Stimulated activated CD4-positive, alpha-beta T cell treated with anti-CD3 and anti-CD28 coated beads, Interleukin-1b, Interleukin-23, amount 100 ng/mL, for 1 hour (primary cell): ENCODE measurements at places on chromosomes 7 and 10.

DNA sequence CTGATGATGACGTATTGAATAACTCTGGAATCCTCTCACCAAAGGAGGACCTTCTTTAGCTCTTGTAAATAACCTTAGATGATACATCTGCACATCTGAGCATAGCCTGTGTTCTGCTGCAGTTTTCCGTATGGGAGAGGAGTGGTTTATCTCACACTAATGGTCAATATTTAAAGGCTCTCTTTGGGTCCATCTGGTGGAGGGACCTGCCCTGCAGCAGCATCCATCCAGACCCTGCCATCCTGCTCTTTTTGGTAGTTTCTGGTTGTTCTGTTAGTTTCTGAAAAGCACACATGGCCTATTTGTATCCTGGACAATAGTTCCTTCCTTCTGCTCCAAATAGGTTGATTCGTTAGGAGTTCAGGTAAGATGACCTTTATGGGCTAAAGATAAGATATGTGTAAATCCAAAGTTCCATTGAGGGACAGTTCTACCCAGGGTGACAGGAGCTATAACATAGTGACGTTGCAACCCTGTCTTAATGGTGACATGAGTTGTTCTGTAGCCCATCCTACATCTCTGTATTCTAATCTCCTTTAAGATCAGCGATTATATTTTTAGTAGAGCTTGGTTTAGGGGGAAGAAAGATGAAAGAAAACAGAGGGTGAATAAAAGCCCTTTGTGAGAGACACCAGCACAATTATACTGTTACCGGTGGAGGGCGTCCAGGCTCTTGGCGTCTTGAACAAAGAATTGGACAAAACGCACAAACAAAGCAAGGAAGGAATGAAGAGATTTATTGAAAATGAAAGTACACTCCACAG lies 60.0 kb upstream of the KLF14 start:
- no peak for DNase-seq

DNA sequence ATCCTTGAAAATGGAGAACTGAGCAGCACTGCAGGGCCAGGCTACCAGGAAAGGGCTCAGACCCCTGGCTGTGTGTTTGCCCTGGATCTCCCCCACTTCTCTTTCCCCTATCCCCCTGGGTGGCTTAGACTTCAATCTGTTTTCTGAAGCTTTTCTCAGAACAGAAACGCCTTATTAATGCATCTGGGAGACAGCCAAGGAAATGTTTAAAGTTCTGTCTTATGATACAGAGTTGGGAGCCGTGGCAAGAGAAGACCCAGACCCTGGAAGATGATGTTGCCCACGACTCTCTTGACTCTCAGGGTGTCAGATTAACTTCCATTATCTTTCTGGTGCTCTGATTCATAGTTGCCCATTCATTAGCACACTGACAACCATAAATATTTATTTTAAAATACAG lies 107.1 kb downstream of the EBLN1 start:
- no peak for DNase-seq

DNA sequence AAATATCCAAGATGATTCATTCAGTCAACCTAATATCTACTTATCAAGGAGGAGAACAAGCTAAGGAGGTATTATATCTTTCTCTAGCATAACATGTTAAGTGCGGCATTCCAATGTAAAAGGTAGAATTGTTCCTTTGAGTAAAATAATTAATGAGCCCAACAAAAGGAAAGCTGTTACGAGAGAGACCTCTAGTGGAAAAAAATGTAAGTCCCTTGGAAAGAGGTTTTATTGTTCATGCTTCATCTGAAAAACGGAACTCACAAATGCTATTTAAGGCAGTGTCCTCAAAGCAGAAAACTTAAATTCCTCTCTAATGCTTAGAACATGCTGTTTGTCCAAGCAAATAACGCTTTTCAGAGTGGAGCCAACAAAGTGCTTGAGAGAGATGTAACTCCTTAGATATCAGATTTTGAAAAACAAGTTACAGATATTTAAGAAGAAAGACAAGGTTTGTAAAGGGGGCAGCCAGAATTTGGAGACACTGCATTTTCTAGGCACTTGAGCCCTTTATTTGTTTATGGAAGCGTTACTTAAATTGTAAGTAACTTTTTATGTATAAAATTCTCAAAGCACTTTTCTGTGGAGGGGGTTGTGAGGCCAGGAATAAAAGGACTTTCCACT lies 119.9 kb downstream of the TFEC start:
- no peak for DNase-seq

- DNase-seq = no peak
Observed at GRCh38 chr10:26380815-26381214, 57.3 kb upstream of the APBB1IP start.

GRCh38 chr7:122337011-122337410 lies 32.5 kb upstream of the FEZF1 start:
- DNase-seq = no peak
